NK-92 treated with Interleukin-12 subunit alpha and Interleukin-12 subunit beta, amount 100 ng/mL, for 24 hours (cell line): ENCODE measurements at places on chromosomes 7 and 10.

DNA sequence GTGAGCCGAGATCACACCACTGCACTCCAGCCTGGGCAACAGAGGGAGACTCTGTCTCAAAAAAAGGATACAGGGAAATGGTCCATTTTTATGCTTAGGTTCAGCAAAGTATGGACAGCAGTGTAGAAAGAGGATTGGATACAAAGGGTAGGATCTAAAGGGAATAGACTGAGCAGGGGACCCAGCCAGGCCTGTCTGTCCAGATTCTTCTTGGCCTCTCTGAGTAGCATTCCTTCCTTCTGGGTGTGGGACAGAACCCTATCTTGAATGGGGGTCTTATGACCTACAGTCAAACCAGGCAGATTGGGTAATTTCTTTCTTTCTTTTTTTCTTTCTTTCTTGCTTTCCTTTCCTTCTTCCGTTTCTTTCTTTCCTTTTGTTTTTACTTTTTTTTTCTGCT, 25.6 kb downstream of the SH2B2 start:
- DNase-seq: no peak

- no peak for DNase-seq
Observed at GRCh38 chr10:123551259-123551658, 114.9 kb upstream of the GPR26 start.

DNA sequence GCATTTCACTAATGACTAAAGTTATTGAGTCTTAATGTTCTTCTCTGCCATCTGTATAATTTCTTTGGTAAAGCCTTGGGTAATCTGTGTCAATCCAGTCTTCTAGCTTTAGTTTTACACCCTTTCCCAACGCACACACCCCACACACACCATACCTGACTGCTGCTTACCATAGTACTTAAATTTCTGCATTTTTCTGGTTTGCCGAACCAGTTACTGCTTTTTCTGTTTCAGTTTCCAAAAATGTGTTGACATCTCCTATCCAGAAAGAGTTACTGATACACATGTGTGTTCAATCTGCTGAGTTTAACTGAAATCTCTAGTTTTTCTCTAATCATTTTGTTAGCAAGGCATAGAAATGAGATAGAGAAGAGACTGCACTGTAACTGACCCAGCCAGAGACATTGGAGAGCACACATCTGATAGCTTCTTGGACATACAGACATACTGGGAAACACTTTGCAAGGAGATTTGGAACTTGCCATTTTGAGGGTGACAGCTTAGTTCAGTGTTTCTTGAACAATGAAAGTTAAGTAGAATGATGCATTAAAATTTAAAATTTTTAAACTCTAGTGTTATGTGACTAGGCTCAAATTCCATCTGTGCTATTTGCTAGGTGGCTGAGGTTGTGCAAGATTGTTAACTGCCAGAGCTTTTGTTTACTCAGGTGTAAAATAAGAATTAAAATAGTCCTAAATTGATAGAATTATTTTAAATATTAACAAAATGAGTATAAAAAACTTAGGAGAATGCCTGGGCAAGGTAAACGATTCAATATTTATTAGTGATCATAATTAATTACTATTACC, 807.6 kb downstream of the DNAJB9 start:
- DNase-seq: no peak

GRCh38 chr7:64037095-64037494, 8.1 kb upstream of the ZNF727 start:
- no peak for DNase-seq

DNA sequence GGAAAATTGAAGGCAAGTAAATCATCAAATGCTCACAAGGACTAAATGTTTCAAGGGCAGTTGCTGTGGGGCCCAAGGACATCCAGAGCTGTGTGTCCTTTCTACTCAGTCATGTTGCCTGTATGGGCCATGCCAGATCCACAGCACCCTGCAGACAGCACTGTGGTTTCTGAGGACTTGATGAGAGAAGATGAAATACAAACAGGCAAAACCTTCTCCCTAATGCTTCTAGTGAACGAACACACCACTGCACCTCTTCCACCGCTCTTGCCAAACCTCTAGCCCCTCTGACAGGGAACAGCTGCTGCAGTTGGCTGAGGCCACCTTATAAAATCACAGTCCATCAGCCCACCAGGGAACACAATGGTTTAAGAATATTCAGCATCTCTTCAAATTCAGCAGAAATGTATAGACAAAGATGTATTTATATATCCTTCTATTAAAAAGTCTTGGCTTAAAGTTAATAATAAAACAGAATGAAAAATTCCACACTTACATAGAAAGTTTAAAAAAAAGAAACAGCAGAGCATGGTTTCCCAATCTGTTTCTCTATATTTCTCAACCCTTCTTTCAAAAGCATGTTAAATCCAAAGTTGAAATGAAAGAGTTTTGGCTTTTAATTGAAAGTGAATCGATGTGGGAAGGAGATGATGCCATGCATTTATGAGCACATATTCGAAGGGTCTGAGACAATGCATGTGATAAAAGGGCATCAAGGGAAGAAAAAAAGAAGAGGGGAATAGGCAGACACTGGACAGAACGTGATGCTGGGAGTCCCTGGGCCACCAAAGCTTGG, 14.0 kb downstream of the CYP3A7 start:
- no peak for DNase-seq

DNA sequence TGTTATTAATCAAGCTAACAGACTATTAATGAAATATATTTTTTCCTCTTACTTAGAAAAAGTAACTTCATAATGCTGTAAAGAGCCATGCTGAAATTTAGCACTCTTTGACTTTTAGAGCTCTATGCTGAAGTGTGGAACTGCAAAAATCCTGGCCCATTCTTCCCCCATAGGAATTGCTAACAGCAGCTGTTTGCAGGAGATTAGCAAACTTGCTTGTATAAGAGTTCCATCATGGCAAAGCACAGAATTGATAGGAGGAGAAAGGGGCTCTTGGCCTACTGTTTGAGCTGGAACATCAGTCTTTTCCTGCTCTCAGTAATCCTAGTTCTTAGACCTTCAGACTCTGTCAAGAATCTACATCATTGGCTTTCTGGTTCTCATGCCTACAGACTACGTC, 18.3 kb upstream of the GNAT3 start:
- DNase-seq: no peak
